ENCODE measurements at places on chromosomes 16 and 17. TPM values are rescaled to one million over a fixed set of nuclear protein-coding genes. Genes with fewer than 3 reads are reported as not detected.

GRCh38 chr17:80106176-80106575 lies 4.8 kb downstream of the GAA start:
- no peaks in the 10 kb centered on the region for H3K36me3 ChIP-seq
- H3K27ac ChIP-seq, result no peak overlapping the region
- H3K4me1 ChIP-seq, result no peaks in the 10 kb centered on the region
- no peak for DNase-seq

DNA sequence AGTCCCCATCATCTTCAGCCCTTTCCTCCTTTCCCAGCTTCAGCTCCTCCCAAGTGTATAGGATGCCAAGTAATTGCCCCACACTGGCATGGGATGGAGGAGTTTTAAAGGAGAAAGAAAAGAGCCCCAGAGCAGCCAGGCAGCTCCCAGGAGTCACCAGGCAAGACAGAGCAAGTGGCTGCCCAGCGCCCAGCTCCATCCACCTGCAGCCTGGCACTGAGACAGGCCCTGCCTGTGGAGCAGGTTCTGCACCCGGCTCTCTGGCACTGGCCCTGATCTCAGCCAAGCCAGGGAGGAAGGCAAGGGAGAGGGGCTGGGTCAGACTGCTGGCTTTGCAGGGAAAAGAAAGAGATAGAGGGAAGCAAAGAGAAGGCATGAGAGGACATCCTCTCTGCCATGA lies 21.7 kb downstream of the FOXN1 start:
- DNase-seq, result no peak
- no peaks in the 10 kb centered on the region for H3K36me3 ChIP-seq
- H3K4me3 ChIP-seq, result no peak overlapping the region
- H3K4me1 ChIP-seq, result peaks cover 24% of the 10 kb centered on the region
- H3K27ac ChIP-seq, result no peak overlapping the region

GRCh38 chr17:69853541-69854224 lies 221.3 kb upstream of the KCNJ16 start:
- no peak overlapping the region for H3K27ac ChIP-seq
- no peaks in the 10 kb centered on the region for H3K36me3 ChIP-seq
- H3K4me3 ChIP-seq, result no peak overlapping the region
- no peaks in the 10 kb centered on the region for H3K27me3 ChIP-seq

DNA sequence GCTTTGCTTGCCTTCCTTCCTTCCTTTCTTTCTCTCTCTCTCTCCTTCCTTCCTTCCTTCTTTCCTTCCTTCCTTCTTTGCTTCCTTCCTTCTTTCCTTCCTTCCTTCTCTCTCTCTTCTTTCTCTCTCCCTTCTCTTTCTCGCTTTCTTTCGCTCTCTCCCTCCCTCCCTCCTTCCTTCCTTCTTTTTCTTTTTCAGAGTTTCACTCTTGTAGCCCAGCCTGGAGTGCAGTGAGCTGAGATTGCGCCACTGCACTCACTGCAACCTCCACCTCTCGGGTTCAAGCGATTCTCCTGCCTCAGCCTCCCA lies 17.9 kb downstream of the FOXJ1 start:
- H3K4me3 ChIP-seq, result no peak overlapping the region
- H3K27ac ChIP-seq, result no peak overlapping the region
- H3K27me3 ChIP-seq, result no peaks in the 10 kb centered on the region

- H3K4me3 ChIP-seq, result no peak overlapping the region
- peaks cover 4% of the 10 kb centered on the region for H3K4me1 ChIP-seq
- no peaks in the 10 kb centered on the region for H3K27me3 ChIP-seq
These were observed 56.7 kb upstream of the C17orf78 start for GRCh38 chr17:37318931-37319594.

GRCh38 chr17:67716405-67716798 lies 1.3 kb upstream of the NOL11 start:
- no peak overlapping the region for H3K27ac ChIP-seq
- DNase-seq, result no peak
- peaks cover 15% of the 10 kb centered on the region for H3K4me1 ChIP-seq
- H3K27me3 ChIP-seq, result no peaks in the 10 kb centered on the region
- no peak overlapping the region for H3K4me3 ChIP-seq
- H3K36me3 ChIP-seq, result peaks cover 7% of the 10 kb centered on the region

- no peaks in the 10 kb centered on the region for H3K4me1 ChIP-seq
- no peak for DNase-seq
- H3K36me3 ChIP-seq, result no peaks in the 10 kb centered on the region
- H3K27ac ChIP-seq, result no peak overlapping the region
- H3K27me3 ChIP-seq, result no peaks in the 10 kb centered on the region
- H3K4me3 ChIP-seq, result no peak overlapping the region
These were observed 42.9 kb upstream of the PMFBP1 start for GRCh38 chr16:72214821-72215220.

DNA sequence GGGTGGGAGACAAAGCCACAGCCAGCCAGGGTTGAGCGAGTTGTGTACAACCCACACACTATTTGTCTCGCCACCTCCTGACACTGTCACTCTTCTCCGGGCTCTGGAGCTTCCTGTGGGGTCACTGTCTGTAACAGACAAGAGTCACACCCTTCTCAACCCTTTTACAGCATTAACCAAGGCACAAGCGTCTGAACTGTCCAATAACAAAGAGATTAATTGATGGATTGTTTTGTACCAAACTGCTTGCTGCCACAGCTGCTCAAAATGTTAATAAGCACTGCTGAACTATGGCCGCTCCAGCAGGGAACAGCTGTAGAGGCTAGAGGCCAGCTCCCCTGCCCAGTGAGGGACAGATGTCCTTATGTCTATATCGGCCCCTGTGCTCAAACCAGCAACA lies 25.2 kb upstream of the HYDIN start:
- no peaks in the 10 kb centered on the region for H3K36me3 ChIP-seq
- no peak overlapping the region for H3K27ac ChIP-seq
- H3K4me3 ChIP-seq, result no peak overlapping the region
- no peak for DNase-seq

DNA sequence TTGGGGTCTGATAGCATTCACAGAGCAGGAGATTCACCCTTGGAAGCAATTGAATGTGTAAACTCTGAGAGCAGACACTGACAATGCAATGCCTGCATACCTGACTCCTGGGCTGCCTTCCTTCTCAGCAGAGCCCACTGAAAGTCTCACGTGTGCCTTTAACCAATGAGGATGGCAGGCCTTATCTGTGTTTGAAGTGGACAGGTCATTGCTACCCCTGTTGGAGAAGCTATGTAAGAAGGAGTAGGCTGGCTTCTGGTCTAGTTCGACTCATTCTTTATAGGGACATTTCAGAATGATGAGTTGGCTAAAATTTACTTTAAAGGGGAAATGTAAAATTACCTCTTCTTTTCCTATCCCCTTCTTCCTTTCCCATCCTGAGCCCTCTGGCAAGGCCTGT lies 446.3 kb downstream of the SLC39A11 start:
- no peak overlapping the region for H3K27ac ChIP-seq
- H3K27me3 ChIP-seq, result no peaks in the 10 kb centered on the region
- no peak overlapping the region for H3K4me3 ChIP-seq
- H3K4me1 ChIP-seq, result no peaks in the 10 kb centered on the region
- no peaks in the 10 kb centered on the region for H3K36me3 ChIP-seq

GRCh38 chr17:65751263-65751662 lies 189.8 kb upstream of the AXIN2 start:
- DNase-seq, result no peak
- no peak overlapping the region for H3K27ac ChIP-seq
- H3K4me3 ChIP-seq, result no peak overlapping the region
- no peaks in the 10 kb centered on the region for H3K27me3 ChIP-seq
- peaks cover 15% of the 10 kb centered on the region for H3K4me1 ChIP-seq

DNA sequence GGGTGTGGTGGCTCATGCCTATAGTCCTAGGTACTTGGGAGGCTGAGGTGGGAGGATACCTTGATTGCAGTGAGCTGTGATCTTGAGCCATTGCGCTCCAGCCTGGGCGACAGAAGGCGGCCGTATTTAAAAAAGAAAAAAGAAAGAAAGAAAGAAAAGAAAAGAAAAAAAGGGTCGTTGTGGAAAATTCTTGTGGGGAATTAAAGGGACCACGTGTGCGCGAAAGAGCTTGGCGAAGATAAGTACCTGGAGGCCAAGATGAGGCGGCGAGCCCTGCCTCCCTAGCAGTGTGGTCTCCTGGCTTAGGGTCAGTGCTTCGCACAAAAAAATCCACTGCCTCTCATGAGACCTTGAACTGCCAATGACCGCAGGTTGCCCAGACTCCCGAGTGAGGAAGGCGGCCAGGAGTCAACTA lies 728 bp upstream of the NMT1 start:
- DNase-seq, result no peak
- H3K4me1 ChIP-seq, result peaks cover 22% of the 10 kb centered on the region
- peak overlapping the region; percentile 52 for H3K27ac ChIP-seq
- no peaks in the 10 kb centered on the region for H3K27me3 ChIP-seq

GRCh38 chr16:70648606-70649005 lies 2.2 kb downstream of the IL34 start:
- no peak for DNase-seq
- H3K27ac ChIP-seq, result no peak overlapping the region
- H3K4me1 ChIP-seq, result 0 out of 2 replicates have a peak, but pooled peaks cover 7% of the 10 kb centered on the region
- H3K4me3 ChIP-seq, result no peak overlapping the region

GRCh38 chr17:2452216-2452750 lies 51.4 kb upstream of the MNT start:
- H3K4me3 ChIP-seq, result no peak overlapping the region
- DNase-seq, result no peak
- no peaks in the 10 kb centered on the region for H3K27me3 ChIP-seq
- H3K36me3 ChIP-seq, result no peaks in the 10 kb centered on the region
- no peaks in the 10 kb centered on the region for H3K4me1 ChIP-seq
- H3K27ac ChIP-seq, result no peak overlapping the region

DNA sequence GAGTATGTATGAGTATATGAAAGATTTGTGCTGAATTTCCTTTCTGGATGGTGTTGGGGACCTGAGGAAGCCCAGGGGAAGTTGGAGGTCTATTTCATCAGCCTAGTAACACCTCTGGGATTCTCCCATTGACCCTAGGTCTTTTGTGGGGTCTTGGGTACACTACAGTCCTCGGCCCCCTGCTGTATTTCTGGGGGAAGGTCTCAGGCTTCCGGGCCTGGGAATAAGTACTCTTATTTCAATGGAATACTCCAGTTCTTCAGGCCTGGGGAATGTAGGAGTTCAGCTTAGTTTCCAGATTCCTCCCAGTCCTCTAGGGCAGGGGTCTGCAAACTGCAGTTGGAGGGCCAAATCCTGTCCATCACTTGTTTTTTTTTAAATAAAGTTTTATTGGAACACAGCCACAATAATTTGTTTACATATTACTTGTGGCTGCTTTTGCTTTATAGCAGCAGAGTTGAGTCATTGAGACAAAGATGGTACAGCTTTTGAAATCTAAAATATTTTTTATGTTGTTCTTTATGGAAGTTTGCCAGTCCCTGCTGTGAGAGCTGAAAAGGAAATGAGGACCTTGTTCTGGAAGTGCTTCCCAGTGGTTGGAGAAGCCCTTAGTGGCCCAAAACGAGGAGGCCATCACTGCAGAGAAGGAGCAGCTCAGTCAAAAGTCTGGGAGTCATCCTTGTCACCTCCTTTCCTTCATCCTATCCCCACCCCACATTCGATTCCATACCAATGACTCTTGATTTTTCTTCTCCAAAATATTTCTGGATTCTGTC lies 142.5 kb upstream of the HS3ST2 start:
- peaks cover 37% of the 10 kb centered on the region for H3K27me3 ChIP-seq
- H3K36me3 ChIP-seq, result no peaks in the 10 kb centered on the region
- no peaks in the 10 kb centered on the region for H3K4me1 ChIP-seq
- no peak overlapping the region for H3K4me3 ChIP-seq
- DNase-seq, result peak; percentile 47
- no peak overlapping the region for H3K27ac ChIP-seq

Gene ITGAX
- total RNA-seq, result not detected

Gene TM4SF5
- not detected for total RNA-seq

Gene MYL11
- not detected for total RNA-seq

Gene SLC22A31
- not detected for total RNA-seq

Gene KRT33B
- 0.25 TPM for total RNA-seq

Gene BCAR1
- total RNA-seq, result 84.0 TPM

Gene ZG16B
- total RNA-seq, result not detected

Gene CHD3
- 56.5 TPM for total RNA-seq
